ENCODE measurements at places on chromosomes 3 and 15. TPM values are rescaled to one million over a fixed set of nuclear protein-coding genes. Genes with fewer than 3 reads are reported as not detected.
A peak's percentile ranks its signal among the peaks of the same experiment; 100 is the strongest.

GOLGA8T gene
- 0.80 TPM for total RNA-seq

ACTC1 gene
- 3.4 TPM for total RNA-seq

APOD gene
- 15.6 TPM for total RNA-seq

DNA sequence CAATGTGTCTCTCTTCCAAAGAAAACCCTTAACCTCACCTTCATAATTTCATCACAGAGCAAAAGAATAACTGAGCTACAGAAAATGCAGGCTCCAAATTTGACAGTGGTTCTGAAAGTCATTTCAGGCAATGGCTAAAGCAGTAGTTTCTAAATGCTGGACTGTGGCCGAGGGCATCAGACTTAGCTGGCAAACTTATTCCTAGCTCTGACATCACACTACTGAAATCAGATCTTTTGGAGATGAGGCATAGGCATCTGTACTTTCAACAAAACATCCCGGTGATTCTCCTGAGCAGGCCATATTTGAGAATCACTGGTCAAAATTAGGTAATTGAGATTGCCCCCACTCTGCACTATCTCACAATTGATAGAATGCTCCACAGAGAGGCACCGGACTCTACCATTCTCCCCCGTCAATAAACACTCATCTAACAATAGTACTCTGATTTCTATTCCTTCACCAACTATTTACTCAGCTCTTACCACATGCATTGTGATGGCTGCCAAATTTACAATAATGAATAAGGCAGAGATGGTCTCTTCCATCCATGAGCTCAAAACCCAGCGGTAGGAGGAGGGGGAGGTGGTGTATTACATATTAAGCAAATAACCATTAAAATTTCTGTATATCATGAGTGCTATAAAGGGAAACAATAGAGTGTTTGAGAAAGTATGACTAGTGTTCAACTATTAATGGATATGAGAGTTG lies 57.3 kb upstream of the SPRED1 start:
- no peaks in the 10 kb centered on the region for H3K36me3 ChIP-seq
- no peaks in the 10 kb centered on the region for H3K27me3 ChIP-seq
- no peaks in the 10 kb centered on the region for H3K4me1 ChIP-seq
- no peak overlapping the region for H3K27ac ChIP-seq
- no peak overlapping the region for H3K4me3 ChIP-seq

DNA sequence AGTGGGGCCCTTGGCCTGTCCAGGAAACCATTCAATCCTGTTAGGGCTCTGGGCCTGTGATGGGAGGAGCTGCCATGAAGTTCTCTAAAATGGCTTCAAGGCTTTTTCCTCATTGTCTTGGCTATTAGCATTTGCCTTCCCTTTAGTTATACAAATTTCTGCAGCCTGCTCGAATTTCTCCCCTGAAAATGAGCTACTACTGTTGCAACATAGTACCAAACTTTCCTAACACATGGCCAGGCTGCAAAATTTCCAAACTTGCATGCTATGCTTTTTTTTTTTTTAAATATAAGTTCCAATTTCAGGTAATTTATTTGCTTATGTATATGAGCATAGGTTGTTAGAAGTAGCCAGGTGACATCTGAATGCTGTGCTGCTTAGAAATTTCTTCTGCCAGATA lies 560.8 kb upstream of the TBL1XR1 start:
- no peaks in the 10 kb centered on the region for H3K36me3 ChIP-seq
- H3K27ac ChIP-seq: peak overlapping the region; percentile 85
- peak; percentile 67 for DNase-seq
- no peaks in the 10 kb centered on the region for H3K4me1 ChIP-seq
- no peak overlapping the region for H3K4me3 ChIP-seq
